ENCODE measurements at places on chromosomes 3 and 15.

DNA sequence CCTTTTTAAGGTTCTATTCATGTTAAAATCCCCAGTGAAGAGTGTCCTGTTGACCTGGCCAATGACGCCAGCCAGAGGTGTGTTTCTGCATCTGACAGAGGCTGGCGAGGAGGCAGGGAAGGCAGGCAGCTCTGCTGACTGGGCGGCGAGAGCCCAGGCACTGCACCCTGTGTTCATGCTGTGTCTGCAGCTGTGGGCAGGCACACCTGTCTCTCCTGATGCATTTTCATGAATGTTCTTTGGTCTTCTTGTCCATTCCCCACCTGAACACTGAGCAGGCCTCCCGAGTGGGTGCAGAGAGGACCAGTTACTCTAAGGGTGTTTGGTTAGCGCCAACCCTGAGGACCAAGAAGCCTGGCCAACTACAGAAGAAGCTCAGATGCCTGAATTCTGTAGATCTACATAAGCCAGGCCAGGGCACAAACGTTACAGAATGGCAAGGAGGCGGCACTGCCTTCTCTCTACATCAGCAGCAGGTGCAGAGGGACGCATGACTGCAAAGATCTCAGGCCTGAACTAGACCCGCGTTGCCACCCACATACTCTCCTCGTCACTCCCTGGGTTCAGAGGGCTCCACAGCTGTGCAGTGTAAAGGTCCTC, 233.7 kb downstream of the OCA2 start:
- no peak for DNase-seq

DNA sequence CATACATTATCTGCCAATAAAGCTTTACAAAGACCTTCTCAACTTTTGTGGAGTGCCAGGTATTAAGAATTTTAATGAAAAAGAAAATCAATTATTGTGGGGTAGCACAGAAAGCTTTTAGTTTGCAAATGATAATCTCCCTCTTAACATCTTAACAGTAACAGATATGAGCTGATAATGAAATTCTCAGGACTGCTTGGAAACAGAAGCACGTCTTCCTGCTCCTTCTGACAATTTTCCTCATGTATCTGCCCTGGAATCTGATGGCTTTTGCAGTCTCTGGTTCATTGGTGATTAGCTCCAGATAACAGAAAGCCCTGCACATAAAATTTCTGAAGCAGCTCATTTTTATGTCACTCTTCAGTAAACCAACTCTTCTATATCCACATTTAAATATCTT, 432.4 kb upstream of the PDZRN3 start:
- no peak for DNase-seq

DNA sequence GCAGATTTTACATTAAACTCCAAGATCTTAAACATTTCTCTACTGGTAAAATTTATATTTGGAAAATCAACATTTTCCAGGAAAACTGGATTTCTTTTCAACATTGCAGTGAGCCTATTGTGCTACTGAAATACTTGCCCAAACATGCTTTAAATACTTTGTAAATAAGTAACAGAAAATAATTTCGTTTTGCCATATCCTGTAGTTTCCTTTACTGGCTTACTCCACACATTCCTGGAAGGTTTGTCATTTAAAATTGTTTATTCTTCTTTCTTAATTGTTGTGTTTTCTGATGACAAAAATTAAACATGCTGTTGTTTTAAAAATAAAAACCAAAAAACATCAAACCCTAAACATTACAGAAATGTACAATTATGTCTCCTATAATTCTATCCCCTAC, 22.0 kb downstream of the ACAD11 start:
- DNase-seq = no peak

DNA sequence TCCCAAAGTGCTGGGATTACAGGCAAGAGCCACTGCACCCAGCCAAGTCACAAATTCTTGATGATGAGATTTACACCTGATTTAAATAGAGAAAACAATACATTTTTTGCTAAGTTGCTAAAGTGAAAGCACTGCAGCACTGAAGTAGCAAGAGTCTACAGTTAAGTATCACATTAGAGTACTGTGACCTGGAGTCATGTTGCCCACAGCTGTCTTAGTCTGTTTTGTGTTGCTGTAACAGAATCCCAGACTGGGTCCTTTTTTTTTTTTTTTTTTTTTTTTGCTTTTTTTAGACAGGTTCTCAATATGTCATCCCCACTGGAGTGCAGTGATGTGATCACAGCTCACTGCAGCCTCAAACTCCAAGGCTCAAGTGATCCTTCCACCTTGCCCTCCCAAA, 23.2 kb upstream of the GNB4 start:
- no peak for DNase-seq

GRCh38 chr3:30826531-30826942, 67.9 kb downstream of the GADL1 start:
- DNase-seq = no peak

DNA sequence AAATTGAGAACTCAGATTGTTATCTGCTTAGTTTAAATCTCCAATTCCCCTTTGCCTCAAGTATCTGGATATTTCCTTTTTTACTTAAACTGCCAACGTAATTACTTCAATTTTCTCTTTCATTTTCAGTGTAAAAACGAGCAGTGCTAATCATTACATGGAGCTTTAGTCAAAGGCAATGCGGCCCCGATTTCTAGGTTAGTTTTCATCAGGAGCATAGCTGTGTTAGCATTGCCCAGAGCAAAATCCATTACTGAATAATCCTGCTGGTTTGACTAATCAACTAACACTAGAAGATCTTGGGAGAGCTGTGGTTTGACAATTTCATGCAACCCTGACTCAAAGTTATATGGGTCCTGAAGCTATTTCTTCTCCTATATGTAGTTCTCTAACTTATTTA, 46.2 kb downstream of the ZPLD1 start:
- no peak for DNase-seq

DNA sequence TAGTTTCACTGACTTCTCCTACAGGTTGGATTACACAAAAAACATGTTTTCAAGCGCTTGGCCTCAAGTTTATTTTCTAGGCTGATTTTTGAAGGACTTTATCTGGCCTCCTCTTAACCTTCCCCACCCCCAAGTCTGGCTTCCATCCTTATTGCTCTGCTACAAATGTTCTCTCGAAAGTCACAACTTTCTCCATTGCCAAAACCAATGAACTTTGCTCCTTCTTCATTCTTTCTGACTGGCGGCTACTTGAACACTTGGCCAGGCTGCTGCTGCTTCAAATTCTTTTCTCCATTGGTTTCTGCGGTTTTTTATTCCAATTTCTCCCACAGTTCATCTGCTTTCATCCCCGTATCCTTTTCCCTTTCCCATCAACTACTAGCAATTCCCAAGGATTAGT, 106.6 kb downstream of the TOP2B start:
- DNase-seq = no peak

DNA sequence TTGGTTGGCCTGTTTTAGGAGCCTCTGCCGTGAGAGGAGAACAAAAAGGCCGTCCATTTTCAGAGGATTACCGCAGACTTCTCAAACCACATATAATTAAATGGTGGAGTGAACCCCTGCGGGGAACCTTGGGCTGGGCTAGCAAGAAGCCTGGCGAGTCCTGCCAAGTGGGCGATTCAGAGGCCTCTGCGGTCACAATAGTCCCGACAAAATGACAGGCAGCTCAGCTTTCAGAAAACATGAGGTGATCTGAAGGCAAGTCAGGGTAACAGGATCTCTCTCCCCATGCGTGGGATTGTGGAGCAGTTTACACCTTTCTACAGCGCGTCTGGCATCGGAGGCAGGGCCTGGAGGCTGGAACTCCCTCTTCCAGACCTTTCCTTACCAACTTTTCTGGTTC, 134.8 kb downstream of the ASB7 start:
- DNase-seq = no peak

GRCh38 chr3:17431004-17431403, 311.4 kb downstream of the TBC1D5 start:
- DNase-seq = no peak

DNA sequence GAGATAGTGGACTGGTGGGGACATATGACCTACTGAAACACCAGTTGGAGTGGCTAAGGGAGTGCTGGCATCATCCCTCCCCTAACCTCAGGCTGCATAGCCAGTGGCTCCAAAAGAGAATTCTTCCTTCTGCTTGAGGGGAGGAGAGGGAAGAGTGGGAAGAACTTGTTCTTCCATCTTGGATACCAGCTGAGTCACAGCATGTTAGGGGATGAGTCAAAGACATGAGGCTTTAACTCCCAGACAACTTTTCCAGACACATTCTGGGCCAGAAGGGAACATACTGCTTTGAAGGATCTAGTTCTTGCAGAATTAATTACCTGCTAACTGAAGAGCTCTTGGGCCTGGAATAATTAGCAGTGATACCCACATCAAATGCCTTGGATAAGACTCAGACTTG, 36.8 kb upstream of the PEX5L start:
- no peak for DNase-seq
